ENCODE measurements at places on chromosomes 11 and 22.
A peak's percentile ranks its signal among the peaks of the same experiment; 100 is the strongest.

DNA sequence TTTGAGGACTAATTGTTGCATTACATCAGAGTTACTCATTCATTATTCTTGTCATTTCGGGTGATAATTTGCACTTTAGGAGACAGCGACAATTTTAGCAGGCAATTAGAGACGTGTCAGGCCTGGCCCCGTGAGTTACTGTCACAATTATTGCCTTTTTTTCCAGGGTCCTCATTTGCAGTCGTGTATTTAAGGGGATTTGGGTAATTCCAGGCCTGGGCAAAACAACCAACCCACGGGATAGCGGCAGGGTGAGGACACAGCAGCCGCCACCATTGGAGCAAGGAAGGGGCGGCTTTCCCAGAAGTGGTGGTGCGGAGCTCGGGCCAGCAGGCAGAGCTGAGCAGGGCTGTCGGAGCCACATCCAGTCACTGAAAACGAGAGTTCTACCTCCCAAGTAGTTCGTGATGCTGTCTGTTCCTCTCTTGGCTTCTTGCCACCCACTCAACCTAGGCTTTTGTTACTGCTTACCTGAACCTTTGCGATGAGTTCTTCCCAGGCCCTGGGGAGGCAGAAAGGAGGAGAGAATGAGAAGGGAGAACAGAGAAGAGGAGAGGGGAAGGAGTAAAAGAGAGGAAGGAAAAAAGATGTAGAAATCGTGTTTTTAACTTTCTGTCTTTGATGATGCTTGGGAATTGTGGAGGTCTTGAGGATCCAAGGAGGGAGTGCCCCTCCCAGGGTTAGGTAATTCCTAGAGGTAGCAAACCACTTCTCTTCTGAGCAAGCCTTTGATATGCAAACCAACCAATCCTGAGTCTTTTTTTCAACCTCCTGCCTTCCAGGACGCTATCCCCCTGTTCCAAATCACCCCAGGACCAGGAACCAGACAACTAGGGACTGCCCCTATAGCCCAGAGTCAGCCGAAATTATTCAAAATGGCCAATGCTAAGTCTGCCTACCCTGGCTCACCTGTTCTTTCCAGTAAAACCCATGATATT, 236.1 kb downstream of the MIAT start:
- DNase-seq = no peak

DNA sequence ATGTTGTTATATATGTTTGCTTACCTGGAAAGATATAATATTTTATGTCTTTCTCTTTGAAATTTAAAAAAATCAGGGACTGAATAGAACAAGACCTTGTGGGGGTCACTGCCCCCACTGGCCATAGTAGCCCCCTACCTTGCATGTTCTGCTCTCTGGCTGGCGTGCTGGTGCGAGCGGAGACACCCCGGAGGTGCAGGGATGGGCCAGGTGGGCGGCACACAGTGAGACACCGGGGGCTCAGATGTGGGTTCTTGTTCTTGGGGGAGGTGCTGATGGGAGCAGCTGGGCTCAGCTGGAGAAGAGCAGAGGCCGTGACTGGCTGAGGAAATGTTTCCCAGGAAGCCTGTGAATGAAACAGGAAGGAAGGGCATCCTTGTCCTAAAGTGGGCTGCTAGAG, 20.2 kb downstream of the GAB4 start:
- DNase-seq = no peak

- no peak for DNase-seq
Measured at GRCh38 chr22:20909543-20910303, 7.5 kb upstream of the CRKL start.

DNA sequence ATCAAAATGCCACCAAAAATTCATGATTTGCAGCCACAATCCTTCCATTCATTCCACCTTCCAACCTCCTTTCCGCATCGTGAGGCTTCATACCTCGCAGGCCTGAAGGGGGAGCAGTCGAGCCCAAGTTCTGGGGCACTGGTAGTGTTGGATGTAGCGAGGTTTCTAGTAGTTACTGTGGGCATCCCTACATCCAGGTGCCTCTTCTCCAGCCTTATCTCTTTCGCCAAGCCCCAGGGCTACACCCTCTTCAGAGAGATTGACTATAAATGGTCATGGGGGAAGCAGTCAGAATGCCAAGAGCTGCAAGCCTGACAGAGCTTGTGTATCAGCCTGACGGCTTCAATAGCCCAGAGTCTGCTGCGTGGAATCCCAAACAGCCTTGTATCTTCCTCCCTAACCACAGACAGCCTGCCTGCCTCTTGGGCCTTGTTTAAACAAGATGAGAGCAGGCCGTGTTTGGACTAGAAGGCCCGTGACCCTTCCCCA, 28.9 kb downstream of the CLMP start:
- no peak for DNase-seq

- DNase-seq = no peak
Measured at GRCh38 chr11:8899119-8899753, 11.8 kb upstream of the AKIP1 start.

- no peak for DNase-seq
Measured at GRCh38 chr11:60389279-60389910, 6.9 kb upstream of the MS4A14 start.

DNA sequence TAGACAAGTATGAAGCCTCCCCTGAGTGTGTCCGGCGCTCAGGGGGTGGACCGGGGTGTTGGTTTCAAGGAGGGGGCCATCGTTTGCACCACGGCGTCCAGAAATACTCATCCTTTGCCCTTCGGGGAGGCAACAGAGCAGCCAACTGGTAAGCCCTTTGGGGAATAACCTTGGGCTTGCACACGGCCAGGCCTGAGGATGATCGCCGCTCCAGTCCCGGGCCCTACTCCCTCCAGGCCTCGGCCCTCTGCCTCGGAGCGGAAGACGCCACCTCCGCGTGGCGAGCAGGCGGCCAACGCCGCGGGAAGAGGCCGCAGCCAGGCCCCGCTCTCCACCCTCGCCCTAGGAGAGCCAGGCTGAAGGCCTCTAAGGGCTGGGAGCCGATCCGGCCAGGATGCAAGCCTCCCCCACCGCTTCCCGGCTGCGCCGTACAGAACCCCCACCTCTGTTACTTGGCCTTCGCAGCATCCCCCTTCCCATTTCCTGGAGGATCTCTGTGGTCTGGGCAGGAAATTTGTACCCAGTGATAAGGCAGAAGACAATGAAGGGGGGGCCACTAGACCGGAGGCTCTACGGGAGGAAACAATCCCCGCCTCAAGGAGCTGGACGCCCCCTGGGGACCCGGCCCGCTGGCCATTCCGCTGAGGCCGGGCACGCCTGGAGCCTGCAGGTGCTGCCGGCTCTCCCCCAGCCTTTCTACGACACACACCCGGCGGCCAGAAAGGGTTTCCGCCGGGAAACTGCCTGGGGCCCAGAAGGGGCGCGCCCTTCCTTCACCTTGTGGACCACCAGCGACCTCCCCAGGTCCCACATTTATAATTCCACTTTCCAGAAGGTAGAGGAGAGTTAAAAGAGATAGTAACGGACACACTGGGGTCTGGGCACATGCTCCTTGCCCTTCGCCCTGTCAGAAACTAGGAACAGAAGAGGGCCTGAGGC, 2.6 kb downstream of the ESAM start:
- no peak for DNase-seq

DNA sequence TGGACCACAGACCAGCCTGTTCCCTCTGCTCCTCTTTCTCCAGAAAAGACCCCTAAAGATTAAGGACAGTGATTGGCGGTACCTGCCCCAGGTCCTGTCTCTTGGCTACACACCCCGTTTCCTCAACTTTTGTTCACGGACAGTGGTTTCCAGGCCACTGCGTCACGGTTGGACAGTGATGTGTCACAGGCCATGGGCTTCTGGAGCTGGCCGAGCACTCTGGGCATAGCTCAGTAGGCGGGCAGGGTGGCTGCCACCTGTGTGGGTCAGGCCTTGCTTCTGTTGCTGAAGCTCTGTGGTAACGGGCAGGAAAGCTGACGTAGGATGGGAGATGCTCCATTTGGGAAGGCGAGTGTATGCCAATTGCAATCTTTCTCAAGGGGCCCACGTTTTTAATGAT, 13.6 kb downstream of the TUB start:
- DNase-seq = no peak

DNA sequence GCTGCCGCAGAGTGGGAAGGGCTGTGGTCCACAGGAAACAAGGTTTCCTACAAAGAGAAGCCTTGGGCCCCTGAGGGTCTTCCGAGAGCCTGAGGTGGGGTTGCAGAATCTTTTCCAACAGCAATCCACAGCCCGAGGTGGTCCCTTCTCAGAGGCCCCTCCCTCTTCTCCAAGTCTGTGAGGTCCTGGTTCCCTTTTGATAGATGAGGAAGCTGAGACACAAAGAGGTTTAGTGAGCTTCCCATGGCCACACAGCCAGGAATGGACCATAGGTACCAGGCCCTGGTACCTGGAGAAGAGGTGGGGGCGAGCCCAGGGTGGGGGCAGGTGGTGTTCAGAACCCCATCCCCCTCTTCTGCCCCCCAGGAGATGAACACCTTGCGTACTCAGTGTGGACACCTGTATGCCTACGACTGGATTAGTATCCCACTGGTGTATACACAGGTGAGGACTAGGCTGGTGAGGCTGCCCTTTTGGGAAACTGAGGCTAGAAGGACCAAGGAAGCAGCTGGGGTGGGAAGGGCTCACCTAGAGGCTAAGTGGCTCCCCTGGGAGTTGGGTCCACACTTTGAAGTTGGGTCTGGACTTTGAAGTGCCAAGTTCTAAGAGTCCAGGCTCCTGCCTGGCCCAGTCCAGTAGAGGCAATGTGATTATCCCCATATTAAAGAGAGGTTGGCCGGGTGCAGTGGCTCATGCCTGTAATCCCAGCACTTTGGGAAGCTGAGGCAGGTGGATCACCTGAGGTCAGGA, 7.0 kb downstream of the BEST1 start:
- DNase-seq = no peak

DNA sequence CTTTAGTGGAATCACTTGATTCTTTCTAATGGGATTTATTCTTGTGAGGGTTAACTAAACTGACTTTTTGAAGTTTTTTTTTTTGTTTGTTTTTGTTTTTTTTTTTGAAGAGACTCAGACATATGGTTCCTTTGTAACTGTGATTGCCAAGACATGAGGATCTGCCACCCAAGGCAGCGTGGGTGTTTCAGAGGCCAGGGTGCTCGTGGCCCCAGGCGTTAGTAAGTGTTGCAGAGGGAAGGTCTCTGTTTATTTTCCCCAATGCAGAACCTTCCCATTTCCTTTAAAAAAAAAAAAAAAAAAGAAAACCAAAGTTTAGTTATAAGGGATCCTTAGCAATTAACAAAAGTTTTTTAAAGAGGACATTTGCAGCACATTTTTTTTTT, 94.8 kb downstream of the CTTN start:
- no peak for DNase-seq

DNA sequence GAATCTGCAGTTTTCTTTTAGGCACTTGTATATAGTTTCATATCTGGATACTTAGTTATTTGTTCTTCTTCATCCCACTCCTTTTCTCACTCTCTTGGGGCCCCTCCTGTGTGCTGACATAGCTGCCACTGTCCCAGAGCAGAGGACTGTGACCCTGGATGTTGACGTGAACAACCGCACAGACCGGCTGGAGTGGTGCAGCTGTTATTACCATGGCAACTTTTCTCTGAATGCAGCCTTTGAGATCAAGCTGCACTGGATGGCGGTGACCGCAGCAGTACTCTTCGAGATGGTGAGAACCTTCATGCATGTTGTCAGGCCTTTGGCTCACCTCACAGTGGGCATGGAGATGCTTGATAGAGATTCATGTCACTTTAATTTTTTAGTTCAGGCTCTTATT, 50.9 kb upstream of the YWHAH start:
- DNase-seq = no peak

GRCh38 chr11:126601550-126602215, 246.2 kb downstream of the ST3GAL4 start:
- DNase-seq = no peak

- no peak for DNase-seq
Measured at GRCh38 chr11:26964339-26964738, 29.6 kb upstream of the FIBIN start.

- DNase-seq = no peak
Measured at GRCh38 chr11:5486003-5486402, 2.5 kb upstream of the OR52D1 start.

DNA sequence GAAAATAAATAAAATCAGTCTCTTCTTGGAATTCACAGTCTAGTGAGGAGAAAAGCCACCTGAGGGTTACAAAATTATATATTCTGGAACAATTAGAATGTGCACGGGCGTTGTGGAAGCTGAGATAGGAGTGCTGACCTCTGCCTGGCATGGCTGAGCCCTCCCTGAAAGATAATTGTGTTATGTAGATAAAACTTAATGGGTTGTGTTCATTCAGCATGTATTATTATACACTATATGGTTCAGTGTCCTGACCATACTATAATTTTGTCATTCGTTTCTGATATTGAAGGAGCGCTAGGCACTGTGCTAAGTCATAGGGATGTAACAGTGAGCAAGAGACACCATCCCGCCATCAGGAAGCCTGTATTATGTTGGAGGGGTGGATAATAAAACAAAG, 3.7 kb downstream of the ACAT1 start:
- DNase-seq = no peak

GRCh38 chr11:101721270-101721669, 137.5 kb upstream of the TRPC6 start:
- no peak for DNase-seq

GRCh38 chr11:119791701-119792151, 62.7 kb upstream of the NECTIN1 start:
- DNase-seq = no peak

DNA sequence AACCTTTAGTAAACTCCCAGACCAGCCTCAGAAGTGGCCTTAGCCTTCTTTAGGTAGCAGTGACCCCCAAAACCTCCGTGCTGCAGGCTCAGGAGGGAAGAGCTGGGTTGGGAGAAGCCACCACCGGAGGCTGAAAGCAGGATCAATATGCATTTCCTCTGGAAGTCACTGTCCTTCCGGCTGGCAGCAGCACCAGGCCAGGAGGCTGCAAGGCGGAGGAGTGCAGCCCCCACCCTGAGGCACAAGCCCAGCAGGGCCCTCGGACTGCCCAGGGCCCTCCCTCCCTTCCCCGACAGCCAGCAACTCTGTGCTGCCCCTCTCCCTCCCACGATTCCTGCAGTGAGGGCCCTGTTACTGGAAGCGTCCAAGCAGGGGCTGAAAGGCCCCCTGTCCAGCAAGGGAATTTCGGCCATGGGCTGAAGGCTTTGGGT, 3.2 kb upstream of the NRXN2 start:
- no peak for DNase-seq

- DNase-seq = peak; percentile 80
Measured at GRCh38 chr22:40509401-40510134, 127.0 kb downstream of the MRTFA start.

DNA sequence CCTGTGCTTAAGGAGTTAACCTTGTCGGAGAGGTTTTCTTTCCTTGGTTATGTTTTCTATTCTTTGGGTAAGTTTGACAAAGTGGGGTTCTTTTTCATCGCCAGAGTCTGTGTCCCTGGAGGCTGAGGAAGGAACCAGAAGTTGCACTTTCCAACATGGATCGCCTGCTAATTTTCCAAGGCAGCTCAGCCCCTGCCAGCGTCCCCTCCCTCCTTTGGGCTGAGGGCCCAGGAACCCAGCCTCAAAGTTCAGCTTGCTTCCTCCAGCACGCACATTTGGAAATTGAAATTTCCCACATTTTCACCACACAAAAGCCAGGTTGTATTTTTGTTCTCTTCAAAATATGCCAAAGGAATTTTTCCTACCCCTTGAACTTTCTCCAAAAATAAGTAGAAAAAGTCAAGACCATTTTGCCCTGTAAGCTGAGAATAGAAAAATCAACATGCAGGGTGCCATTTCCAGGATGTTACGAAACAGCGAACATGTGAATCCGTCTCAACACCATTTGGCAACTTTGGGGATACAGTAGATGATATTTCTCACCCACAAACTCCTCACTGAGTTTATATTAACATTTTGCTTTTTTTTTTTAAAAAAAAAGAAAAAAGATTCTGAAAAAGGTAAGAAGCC, 343.5 kb downstream of the TENM4 start:
- DNase-seq = no peak
